Sciatic nerve (tissue), 2 donors: ENCODE measurements at places on chromosomes 6 and 20.

GRCh38 chr6:29502597-29502996 is 14.8 kb upstream of the MAS1L start:
- DNase-seq, result no peak

- no peak for DNase-seq
Measured at GRCh38 chr6:26404546-26404945, 2.5 kb downstream of the BTN3A1 start.

- DNase-seq, result no peak
Measured at GRCh38 chr6:52590152-52590891, 13.5 kb upstream of the TRAM2 start.

DNA sequence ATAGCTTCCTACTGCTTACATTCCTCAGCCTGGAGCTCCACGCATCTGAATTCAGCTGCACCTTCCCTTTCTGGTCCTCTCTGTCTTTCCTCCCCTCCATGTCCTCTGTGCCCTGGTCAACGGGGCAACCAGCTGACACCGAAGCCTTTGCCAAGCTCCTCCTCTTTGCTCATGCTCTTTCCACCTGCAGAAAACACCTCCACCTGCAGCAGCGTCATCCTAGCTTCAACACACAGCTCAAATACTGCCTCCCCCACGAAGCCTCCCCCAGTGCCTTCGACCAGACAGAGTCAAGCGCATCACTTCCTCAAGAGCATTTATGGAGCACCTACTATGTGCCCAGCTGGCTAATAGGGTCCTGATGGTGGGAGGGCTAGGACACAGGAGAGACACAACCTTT is 9.2 kb downstream of the CDH22 start:
- no peak for DNase-seq

DNA sequence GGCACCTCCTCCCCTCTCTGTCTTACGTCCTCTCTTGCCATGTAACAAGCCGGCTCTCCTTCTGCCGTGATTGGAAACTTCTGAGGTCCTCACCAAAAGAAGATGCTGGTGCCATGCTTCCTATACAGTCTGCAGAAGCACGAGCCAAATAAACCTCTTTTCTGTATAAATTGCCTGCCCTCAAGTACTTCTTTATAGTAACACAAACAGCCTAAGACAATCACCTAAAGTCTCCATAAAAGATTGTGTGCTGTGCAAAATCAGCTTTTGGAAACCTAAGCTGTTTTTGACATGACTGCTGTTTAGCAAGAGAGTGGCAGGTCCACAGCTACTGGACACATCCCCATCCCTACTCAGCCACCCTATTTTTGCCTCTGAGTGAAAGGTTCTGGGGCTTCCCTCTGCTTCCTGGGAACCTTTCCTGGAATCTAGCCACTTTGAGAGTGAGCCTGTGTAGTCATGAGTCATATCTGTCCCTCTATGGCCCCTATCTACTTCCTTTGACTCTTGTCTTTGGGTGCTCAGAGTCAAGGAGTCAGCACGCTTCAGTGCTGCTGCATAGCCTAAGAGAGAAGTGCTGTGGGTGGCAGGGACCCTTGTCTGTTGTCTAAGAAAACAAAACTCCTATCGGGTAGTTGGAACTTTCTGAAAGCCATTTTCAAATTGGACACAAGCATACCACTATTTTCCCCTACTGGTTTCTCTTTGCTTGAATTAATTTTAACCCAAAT is 110.0 kb downstream of the PPP1R14C start:
- DNase-seq, result no peak

DNA sequence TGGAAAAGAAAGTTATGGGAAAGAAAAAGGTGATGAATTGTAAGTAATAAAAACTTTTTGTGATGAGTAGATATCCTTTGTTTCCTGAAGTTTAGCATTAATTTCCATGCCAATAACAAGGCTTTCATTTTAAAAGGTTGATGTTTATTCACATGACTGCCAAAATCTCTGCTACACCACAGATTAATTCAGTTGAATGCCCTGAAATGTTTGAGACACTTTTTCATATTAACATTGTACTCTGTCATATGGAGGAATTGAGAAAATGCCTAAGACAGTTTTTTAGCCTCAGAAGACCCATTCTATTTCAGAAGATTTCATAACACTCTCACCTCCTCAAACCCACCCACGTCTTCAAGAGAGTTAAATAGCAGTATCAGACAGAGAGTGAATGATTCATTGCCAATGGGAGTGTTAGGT is 115.5 kb downstream of the ADGRG6 start:
- no peak for DNase-seq

DNA sequence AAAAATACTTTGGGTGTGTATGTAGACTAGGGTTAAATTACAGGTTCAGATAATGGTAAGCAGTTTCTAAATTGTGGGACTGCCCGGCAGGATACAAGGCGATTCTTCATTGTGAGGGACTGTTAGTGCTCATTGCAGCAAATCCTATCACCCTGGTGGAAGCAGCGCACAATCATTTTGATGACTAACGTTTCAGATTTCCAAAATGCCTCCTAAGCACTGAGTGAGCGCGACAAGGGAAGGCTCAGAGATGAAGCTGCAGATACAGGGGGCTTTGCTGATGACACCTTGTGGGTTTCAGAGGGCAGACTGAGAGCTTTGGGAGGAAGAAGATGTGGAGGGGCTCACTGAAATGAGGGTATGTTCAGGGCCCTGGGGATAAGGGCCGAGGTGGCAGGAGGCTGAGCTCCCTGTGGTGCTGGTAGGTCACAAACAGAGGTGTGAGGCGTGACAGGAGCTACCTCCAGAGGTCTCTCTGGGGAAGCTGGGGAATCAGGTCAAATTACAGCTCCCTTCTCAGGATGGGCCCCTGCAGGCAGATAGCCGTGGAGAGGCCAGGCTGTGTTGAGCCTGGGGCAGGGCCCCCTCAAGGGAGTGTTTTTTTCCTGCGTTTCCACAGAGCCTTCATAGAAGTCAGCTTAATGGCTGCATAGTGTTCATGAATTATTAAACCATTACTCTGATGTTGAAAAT is 84.5 kb upstream of the FYN start:
- no peak for DNase-seq

- no peak for DNase-seq
Measured at GRCh38 chr20:30485331-30486102, 771.9 kb upstream of the DEFB115 start.
